Renal cortical epithelial cell (primary cell): ENCODE measurements at places on chromosomes 3 and 15.

- peak; percentile 11 for DNase-seq
These were observed 7.3 kb downstream of the FAM98B start for GRCh38 chr15:38461066-38461833.

- DNase-seq = no peak
These were observed 18.6 kb upstream of the TRPC1 start for GRCh38 chr3:142705198-142705597.

DNA sequence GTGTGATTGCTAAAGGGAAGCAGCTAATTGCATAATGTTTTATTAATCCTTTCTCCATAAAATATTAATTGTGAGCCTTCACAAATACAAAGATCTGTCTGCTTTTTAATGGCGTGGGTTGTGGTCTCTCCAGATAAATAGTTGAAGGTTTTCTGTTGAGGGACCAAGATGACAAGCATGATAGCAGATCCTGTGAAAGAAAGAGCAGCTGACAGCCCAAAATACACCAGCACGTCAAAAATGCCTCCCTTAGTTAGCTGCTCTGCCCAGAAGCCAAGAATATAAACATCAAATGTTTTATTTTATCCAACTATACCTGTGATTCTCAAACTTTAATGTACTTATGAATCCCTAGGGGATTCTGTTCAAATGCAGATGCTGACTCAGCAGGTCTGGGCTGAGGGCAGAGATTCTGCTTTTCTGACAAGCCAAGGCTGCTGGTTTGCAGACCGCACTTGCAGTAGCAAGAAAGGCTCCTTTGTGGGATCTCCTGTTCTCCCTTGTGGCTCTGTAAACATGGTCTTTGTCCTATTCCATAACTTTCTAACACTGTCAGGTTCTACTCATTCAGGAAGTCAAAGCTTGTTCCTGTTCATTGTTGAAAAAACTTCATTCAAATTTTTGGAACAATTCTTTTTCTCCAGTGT is 119.1 kb upstream of the SLC25A36 start:
- DNase-seq = no peak

- peak; percentile 74 for DNase-seq
These were observed 134.3 kb downstream of the VGLL4 start for GRCh38 chr3:11509173-11510000.
